Brain (organoid and tissue), 16 donors: ENCODE measurements at places on chromosomes 12 and 14. TPM values are rescaled to one million over a fixed set of nuclear protein-coding genes. Genes with fewer than 3 reads are reported as not detected.

The HSPB8 gene
- 70.7 TPM for polyA plus RNA-seq

The ATN1 gene
- 221 TPM for polyA plus RNA-seq

GRCh38 chr12:104694161-104694560 is 237.4 kb downstream of the CHST11 start:
- DNase-seq = no peak

GRCh38 chr12:39112064-39112463 is 206.7 kb upstream of the CPNE8 start:
- no peak for DNase-seq

- DNase-seq = no peak
These were observed 119.5 kb upstream of the WSCD2 start for GRCh38 chr12:108009442-108010070.

The LMNTD1 gene
- not detected for polyA plus RNA-seq

The PAWR gene
- 5.7 TPM for polyA plus RNA-seq

GRCh38 chr12:88242571-88242925 is 100.4 kb downstream of the TMTC3 start:
- DNase-seq = no peak

DNA sequence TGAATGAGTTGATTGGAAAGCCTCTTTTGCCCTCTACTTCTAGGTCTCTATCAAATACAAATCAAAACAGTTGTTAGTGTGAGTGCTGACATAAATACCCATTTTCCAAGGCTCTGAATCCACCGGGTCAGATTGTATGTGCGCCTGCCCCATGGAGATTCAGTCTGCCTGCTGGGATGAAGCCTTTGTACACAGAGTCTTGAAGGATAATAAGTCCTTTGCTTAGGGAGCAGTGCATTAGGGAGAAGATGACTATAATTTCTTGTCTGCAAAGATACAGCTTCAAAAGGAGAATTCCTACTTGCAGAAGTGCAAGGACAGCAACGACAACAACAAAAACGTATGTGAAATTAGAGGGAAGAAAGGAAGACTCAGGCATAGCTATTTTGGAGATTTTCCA is 90.3 kb upstream of the VRK1 start:
- peak; percentile 8 for DNase-seq

DNA sequence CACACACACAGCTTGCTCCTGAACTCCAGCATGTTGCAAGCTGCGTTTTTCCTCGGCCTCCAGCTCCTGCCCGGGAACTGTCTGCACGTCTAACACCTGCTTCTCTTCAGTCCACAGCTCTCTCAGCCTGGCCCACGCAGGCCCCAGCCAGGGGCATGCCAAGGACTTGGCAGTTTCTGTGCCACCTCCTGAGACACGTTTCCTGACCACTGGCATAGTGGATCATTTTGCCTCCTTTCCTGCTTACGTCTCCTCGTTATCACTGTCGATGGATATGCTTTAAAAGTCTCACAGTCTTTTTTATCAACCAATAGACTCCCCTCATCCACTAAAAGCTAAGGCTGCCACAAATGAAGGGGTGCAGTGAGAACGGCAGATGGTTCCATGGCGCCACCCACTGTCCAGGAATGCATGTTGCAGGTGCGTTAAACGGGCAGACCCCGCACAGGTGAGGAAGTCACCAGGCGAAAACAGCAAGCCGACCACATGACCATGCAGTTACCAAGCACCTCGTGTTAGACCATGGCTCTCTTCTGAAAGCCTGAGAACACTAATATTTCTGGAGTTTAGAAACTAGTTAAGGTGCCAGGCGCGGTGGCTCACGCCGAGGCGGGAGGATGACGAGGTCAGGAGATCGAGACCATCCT is 14.7 kb upstream of the TEAD4 start:
- DNase-seq = peak; percentile 76

- no peak for DNase-seq
These were observed 31.5 kb upstream of the FGF6 start for GRCh38 chr12:4477129-4477528.

GRCh38 chr12:30978639-30979038 is 52.1 kb downstream of the TSPAN11 start:
- DNase-seq = no peak
